NCI-H524 (cell line): ENCODE measurements at places on chromosomes 16 and 17.
A peak's percentile ranks its signal among the peaks of the same experiment; 100 is the strongest.

DNA sequence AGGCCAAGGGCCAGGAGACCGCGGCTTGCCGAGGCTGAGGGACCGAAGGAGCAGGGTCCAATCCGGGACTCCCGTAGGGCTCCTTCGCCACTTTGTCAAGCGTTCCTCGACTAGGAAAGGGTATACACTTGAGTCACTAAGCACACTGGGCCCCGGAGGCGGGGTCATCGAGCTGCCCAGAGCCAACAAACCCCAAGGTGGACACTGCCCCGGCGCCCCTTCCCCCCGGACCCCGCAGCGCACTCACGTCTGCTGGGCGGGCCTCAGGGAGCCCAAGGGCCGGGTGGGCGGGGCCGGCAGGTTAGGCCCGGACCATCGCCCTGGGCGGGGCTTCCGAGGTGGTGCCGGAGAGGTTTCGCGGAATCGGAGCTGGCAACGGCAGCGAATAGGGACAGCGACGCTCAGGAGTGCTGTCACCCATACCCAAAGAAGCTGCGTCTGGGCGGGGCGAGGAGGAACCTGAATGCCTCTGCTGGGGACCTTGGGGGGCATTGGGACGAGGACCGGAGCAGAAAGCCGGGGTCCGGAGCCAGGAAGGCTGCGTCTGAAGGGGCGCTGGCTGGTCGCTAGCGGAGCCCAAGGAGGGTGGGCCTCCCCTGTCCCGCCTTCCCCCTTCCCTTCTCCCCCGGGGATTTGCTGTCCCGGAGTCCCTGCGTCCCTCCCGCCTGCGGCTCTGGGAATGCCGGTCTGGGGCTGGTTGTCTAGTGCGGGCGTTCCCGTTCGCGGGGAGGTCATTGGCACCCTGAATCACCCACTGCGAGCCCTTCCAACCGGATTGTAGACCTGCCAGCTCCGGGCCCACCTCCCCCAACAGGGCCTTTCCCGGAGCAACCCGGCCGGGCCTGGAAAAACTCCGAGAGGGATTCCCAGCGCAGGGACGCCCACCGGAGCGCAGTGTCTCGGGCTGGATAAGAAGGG lies 118.2 kb upstream of the SMURF2 start:
- DNase-seq, result peak; percentile 32

DNA sequence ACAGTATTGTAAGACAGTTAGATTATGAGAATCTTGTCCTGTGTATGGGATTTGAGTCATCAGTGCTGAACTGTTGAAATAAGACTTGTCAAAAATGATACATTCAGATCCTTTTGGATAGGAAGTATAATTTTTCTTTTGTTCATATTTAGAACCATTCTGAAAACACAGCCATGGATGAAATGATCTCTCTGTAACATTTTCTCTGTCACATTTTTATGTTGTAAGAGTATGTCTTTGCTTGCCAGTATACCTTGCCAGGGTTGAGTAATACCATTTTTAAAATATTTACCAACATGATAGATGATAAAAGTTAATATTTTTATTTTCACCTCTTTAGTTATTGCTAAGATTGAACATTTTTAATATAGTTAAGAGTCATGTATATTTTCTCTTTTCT lies 45.0 kb downstream of the NSRP1 start:
- no peak for DNase-seq

DNA sequence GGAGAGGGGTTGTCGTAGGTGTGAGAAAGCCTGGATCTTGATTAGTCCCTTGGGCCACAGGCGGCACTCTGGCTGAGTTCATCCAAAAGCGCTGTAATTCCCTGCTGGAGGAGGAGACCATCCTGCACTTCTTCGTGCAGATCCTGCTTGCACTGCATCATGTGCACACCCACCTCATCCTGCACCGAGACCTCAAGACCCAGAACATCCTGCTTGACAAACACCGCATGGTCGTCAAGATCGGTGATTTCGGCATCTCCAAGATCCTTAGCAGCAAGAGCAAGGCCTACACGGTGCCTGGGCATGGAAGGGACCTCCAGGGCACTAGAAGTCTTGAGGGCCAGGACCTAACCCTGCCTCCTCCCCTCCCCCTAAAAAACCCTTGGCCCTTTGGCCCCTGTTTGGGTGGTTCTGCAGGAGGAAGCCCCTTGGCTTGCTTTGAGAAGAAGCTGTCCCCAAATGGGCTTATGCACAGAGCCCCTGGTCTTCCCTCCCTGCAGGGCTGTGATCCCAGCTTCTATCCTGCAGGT lies 6.2 kb downstream of the NEK8 start:
- DNase-seq, result no peak

- DNase-seq, result no peak
Observed at GRCh38 chr17:47267354-47267828, 13.8 kb downstream of the ITGB3 start.

GRCh38 chr17:859061-859823 lies 77.1 kb downstream of the MRM3 start:
- DNase-seq, result peak; percentile 62

DNA sequence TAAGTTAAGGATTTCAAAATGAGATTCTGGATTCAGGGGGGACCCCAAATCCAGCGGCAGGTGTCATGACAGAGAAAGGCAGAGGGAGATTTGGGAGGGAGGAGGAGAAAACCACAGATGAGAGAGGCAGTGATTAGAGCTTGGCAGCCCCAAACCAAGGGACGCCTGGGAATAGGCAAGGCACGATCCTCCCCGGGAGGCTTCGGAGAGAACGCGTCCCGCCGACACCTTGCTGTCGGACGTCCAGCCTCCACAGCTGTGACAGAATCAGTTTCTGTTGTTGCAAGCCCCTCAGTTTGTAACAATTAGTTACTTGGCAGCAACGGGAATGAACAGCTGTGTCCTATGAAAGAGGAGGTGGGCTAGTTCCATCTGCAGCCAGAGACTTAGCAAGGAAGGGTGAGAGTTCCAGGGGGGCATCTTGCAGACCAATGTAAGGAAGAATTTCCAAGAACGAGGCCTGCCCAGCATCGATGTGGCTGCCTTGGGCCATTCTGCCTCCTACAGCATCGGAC lies 110.7 kb upstream of the SDK2 start:
- peak; percentile 38 for DNase-seq

GRCh38 chr17:70984873-70985272 lies 815.5 kb downstream of the KCNJ2 start:
- DNase-seq, result no peak

GRCh38 chr16:87654826-87655225 lies 52.5 kb downstream of the JPH3 start:
- no peak for DNase-seq

GRCh38 chr17:17725011-17725751 lies 43.9 kb downstream of the RAI1 start:
- no peak for DNase-seq

DNA sequence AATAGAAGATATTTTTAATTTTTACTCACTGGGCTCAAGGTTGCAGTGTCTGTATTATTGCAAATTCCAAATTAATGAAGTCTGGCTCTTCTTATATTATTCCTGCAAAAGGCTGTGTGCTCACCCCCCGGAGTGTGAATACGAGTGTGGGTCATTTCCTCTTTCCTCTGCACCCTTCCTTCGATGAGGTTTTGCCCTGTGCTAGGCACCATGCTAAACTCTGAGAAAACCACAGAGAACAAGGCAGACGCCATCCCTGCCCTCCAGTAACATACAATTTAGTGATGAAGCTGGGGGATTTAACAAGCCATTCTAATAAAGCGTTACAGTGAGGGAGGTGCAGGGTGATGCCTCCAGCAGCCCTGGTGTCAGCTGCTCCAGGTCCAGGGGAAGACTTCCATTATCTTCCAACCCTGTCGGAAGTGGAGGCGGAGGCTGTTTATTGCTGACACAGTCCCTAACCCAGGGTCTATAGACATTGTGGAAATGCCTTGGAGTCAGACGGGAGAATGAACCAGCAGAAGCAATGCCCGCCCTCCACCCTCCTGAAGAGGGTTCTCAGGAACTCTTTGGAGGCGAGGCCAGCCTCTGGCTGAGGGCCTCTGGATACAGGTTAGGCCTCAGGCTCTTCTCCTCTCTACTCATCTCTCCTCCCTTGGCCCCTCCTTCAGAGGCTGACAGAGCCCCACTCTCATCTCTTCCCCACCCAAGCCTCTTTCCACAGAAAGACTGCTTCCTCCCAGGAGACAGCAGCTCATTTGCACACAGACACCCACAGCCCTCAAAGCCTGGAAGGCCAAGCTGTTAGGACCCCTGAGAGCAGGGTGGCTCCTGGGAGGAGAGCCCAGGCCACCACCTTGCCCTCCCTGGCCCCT lies 2.0 kb upstream of the ACE start:
- no peak for DNase-seq
